Islet precursor cell (in vitro differentiated cells): ENCODE measurements at places on chromosomes 7 and 10.

- DNase-seq, result no peak
These were observed 155.3 kb downstream of the SFMBT2 start for GRCh38 chr10:7255517-7255916.

DNA sequence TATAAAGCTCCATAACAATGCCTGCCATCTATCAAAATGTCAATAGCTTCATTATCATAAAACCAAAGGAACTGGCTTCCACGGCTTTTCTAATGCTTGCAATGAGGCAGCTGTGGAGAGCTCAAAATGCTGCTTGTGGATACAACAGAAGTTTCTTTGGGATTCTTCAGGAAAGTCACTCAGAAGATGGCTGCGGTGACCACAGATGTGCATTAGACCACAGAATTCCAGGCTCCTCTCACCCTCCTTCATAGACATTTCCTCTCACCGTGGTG lies 77.2 kb downstream of the CDCA7L start:
- no peak for DNase-seq

DNA sequence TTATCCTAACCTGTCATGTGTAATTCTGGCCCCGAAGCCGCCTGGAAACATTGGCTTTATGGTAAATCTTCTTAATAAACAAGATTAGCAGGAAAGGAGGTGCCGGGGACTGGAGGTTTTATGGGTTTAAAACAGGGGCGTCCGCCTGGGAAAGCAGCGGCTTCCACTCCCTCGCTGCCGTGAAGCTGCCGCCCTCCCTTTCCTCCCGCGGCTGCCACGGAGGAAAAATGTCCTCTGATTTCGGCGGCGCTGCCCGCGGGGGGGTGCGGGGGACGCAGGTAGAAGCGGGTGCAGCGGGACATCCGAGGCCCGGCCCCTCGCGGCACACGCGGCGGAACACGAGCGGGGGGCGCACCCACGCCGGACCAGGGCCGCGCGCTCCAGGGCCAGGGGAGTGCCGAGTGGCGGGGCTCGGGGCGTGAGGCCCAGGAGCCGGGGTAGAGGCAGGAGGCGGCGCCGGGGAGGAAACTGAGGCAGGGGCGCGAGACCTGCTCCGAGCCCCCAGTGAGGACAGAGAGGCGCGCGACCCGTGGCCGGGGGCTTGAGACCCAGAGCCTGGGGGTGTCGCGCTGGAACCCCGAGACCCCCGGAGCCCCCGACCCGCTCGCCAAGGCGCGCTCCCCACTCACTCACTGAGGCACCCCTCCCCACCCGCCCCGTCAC lies 993 bp downstream of the PTPRN2 start:
- DNase-seq, result no peak

- DNase-seq, result no peak
These were observed 55.0 kb downstream of the GBF1 start for GRCh38 chr10:102300278-102300843.

DNA sequence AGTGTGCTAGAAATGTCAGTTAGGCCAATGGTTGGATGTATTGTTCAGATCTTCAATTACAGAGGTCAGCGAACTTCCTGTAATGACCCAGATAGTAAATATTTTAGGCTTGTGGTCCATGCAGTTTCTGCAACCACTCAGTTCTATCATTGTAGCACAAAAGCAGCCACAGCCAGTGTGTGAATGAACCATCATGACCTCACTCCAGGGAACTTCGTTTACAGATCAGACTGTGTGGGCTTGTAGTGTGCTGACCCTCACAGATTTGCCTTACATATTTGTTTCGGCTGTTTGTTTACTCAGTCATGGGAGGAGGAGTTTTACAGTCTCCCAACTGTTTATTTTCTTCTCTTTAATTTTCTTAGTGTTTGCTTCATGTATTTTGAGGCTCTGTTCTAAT lies 55.4 kb downstream of the LANCL2 start:
- no peak for DNase-seq

- DNase-seq, result peak; percentile 86
These were observed 48.2 kb downstream of the COL26A1 start for GRCh38 chr7:101410743-101411507.

DNA sequence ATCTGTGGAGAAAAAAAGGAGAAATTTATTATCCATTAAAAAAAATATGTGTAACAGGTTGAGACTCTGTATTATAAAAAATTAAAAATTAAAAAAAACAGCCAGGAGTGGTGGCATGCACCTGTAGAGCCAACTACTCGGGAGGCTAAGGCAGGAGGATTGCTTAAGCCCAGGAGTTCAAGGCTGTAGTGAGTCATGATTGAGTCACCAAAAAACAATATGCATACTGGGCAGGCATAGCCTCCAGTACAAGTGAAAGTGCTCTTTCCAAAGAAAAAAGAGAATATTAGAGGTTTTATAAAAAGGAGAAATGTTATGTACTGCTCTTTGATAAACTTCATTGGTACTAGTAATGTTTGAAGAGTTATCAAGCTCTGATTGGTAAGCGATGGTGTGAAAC lies 647.1 kb upstream of the ZWINT start:
- no peak for DNase-seq

DNA sequence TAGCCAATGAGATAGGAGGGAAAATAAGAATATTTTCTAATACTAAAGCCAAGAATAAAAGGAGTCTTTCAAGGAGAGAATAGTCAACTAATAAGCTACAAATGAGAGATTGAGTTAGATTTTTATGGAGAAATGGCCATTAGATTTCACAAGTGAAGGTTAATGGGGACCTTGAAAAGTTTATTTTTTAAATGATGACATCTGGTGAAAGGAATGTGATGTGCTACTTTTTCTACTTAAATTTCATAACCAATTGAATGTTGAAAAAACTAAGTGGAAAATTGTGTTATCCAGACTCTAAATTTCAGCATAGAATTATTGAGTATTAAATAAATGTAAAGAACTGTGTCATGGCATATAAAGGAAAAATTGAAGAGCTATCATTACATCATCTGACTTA lies 125.7 kb downstream of the TSPAN12 start:
- no peak for DNase-seq

- DNase-seq, result no peak
These were observed 379.1 kb downstream of the ADRA2A start for GRCh38 chr10:111455776-111456426.

- DNase-seq, result no peak
These were observed 37.6 kb upstream of the LRRTM3 start for GRCh38 chr10:66888237-66888636.

DNA sequence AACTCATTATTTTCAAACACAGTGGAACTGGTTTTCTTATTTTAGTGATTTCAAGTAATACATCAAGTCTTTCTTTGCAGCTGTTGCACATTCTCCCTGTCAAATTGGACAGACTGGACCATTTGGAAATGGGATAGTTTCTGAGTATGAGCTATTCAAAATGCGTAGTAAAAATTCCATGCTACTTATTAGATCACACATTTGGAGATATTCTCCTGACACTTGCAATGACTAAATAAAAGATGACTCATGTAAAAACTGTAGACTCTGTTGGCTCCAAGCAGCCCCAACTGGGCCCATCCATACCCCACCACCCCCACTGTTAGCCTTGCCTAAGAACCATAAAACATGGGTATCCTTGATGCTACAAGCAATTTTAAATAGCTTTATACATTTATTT lies 25.9 kb upstream of the BICC1 start:
- DNase-seq, result no peak

DNA sequence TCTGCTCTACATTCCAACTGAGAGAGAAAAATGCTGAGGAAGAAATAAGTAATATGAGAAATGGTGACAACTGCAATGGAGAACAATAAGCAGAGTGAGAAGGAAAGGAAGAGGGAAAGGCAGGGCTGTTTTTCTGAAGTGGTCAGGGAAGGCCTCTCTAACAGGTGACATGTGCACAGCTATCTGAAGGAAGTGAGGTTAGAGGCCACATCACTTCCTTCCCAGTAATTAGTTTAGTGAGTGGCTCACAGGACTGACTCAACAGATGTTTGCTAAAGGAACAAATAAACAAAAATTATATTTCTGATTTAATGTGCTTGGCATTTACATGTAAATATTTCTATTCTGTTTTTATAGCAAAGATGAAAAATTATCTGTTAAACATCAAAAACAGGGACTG lies 77.9 kb downstream of the ARHGAP21 start:
- no peak for DNase-seq

DNA sequence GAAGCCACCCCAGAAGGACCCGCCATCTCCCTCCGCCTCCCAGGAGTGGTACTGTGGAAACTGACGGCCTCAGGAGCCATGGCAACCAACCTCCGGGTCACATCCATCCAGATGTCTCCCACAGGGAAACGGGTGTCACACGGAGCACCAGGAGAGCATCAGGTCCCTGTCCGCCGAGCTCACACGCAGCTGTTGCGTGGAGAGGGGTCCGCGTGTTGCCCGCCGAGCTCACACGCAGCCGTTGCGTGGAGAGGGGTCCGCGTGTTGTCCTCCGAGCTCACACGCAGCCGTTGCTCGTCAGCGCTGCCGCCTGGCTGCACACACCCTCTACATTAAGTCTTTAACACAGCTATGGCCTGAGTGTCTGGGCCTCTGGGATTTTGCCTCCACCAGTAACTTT lies 311.1 kb upstream of the SHH start:
- DNase-seq, result peak; percentile 36

DNA sequence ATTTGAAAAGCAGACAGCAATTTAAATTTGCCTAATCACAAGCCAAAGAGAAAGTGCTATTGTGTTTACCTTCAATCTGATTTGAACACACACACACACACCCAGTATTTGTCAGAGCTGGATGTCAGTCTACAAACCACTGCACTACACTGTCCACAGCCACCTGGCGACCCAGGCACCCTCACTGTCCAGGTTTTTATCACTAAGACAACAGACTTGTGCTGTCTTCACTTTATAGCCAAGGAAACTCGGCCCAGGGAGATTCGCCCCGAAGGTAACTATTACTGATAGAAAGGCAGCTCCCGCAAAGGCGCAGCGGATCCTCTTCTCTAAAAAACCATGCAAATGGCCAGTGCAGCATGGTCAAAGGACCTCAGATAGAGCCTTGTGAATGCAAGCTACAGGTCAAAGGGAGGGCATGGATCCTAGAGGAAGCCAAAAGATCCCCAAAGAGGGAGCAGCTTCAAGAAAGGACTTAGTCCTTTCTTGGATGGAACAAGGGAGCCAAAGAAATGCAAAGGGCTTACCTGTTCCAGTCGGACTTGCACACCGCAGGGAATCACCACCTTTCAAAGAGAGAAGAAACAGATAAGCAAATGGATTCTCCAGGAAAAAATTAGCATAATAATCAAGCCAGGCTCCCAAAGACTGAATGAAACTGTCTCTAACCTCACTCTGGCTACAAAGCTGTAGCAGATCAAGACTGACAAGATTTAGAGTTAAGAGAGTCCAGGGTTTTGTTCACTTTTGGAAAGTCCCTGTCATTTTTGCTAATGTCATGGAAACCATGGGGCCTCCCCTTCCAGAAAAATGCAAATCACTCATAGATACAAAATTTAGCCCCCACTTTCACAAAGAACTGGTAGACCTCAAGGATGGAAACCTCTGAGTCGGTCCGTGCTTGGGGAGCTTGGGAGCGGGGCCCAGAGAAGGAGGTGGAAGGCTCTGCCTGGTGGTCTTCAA lies 101.1 kb downstream of the TNS3 start:
- DNase-seq, result no peak

DNA sequence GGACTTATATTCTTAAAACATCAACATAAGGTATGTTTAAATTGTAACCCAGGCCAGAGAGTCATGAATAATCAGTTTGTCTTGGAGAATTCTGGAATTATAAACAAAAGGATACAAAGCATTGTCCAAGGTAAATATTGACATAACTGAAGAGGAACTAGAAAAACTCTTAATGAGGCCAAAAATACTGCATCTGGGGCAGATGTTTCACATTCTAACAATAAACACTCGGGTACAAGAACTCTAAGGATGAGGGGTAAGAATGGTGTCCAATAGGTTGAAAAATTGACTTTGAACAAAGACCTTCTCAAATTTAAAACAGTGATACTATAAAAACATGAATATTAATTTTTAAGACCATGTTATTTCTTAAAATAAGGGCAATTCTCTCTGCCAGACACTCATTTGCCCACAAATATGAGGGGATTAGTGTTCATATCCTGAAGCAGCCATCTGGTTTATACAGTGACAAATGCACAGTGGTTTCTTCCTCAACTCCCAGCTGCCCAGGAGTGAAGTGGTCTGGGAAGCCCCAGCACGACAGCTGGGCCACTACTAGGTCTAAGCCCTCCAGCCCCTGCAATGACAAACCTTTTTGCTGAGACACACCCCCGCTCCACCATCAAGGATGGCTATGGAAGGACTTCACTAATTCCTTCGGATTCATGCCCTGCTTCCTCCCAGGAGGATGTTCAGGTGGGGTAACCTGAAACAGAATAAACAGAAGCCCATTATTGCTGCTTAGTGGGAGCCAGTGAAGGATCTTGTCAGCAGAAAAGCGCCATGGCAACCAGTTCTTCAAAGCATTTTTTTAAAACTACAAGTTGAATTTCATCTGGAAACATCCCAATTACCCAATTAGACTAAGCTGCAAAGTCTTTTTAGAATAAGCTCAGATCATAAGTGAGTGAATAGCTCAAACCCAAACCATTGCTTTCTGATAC lies 107.5 kb upstream of the ARID5B start:
- DNase-seq, result no peak

DNA sequence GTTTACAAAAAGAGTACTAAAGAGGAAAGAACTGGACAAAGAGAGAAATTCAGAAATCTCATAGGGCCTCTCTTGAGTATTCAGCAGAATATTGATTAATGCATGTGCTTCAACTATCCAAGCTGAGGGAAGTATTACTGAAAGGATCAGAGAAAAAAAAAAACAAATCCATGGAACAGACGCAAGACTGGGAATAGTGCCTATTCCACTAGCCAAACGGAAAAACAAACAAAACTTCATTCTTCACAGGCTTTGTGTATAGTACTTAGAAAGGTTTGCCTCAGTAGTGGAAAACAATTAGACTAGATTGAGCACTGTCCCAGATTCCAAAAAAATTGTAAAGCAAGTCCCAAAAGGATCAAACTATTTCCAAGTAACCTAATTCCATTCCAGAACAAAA lies 106.2 kb downstream of the TFEC start:
- no peak for DNase-seq

DNA sequence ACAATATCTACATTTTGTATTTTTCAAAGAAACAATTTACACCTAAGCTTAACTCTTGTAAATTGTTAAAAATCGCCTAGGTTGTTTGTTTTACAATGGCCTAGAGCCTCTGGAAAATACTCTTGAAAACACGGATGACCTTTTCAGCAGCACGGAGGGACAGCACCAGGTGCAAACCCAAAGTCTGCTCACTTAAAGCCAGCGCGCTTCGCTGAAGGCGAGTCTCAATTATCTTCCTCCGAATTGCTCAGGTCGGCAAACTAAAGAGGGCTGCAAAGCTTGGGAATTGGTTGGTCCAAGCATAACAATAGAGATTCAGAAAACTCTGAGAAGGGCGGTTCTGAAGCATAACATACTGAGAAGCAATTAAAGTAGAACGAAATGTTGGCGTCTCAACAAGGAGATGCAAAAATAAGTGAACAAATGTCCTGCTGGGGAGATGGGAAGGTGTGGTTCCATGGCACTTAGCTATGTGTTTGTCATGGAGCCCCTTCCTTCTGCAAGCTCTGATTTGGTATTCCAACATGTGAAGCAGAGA lies 139.9 kb upstream of the PITRM1 start:
- DNase-seq, result peak; percentile 26

DNA sequence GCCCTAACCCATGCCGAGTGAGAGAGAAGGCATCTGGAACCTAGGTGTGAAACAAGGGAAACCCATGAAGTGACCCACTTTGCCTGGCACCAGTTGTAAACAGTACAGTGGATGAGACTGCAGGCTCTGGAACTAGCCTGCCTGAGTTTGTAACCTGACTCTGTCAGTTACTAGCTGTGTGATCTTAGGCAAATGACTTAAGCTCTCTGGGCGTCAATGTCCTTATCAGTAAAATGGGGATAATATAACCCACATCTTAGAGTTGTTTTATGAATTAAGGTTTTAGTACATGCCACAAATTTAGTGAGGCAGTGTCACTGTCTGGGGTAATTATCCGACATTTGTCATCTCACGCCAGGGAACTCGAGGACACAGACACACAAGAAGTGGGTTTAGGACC lies 82.9 kb upstream of the AGK start:
- no peak for DNase-seq
